GM12878 (cell line): ENCODE measurements at places on chromosomes 7 and 10.

DNA sequence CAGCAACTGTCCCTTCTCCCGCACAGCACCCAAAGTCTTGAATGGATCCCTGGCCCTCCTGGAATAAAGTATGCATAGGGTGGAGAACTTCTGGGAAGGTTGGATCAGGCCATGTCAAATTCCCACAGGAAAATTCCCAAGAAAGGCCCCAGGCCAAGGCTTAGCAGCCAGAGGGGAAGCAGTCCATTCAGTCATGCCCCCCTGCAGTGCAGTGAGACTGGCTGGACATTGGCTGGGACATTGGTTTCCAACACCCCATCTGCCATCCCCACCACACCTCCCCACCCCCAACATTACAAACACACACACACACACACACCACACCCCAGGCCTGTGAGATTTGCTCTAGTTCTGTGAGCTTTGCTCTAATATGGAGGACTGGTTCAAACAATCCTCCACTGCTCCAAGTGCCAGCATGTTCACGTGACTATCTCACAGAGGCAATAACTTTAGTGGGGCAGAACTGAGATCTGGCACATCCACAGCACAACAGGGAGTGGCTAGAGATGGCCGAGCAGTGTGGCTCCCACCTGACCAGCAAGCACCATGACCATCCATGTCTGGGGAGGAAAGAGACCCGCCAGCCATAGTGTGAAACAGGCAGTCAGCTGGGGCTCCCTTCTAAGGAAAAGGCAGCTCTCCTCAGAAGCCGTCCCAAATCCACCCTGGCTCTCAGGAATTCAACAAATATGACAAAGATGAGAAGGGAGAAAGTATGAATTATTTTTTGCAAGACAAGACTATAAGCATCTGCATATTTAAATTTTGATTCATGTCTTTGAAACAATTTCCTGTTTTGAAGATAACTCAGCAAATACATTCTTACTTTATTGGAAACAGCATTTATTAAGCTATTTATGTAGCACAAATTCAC is 6.7 kb upstream of the FAM170B start:
- no peak for DNase-seq

GRCh38 chr7:135827391-135827790 is 78.8 kb upstream of the FAM180A start:
- no peak for DNase-seq

GRCh38 chr7:70678621-70679251 is 453.2 kb upstream of the GALNT17 start:
- DNase-seq, result no peak

DNA sequence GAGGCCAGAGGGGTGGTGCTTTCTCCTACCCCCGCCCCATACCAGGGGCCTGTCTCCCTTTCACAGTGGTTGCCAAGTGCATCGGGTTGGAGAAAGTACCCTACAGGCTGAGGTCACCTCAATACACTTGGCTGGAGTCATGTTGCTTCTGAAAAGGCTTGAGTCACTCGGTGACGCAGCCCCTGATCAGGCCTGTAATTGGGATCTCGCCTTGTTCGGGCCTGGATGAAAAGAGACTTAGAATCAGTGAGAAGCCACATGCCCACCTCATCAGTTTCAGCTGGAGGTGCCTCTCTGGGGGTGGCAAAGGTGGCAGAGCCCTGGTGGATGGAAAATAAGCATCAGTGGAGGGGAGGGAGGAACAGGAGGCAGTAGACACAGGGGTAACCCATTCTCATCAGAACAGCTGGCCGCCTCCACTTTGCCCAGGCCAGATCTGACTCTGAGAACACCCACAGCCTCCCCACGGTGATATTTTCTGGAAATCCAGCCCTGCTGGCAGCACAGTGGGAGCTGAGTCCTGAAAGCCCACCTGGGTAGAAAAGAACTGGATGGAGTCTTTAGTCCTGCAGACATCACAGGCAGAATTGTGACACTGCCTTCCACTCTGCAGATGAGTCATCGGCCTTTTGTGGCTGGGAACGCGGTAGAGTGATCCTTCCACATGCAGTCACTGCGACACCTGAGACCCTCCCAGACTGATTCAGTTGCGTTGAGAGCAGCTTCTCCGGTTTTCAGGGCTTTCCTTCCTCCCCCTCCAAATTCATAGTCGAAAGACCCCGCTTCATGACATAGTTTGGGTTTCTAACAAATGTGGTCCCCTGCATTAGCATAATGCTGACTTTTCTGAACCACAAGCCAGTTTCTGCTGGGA is 108.0 kb downstream of the GRK5 start:
- peak; percentile 28 for DNase-seq
